Activated CD8-positive, alpha-beta memory T cell treated with anti-CD3 and anti-CD28 coated beads, Interleukin-2, amount 10 ng/mL, durations not matched to agents 7 days and 5 days (primary cell): ENCODE measurements at places on chromosomes 16 and 17. TPM values are rescaled to one million over a fixed set of nuclear protein-coding genes. Genes with fewer than 3 reads are reported as not detected.

GRCh38 chr17:34990921-34991365 is 10.6 kb downstream of the LIG3 start:
- peaks cover 64% of the 10 kb centered on the region for H3K36me3 ChIP-seq
- peak; percentile 56 for DNase-seq
- H3K27ac ChIP-seq, result peak overlapping the region; percentile 97
- H3K27me3 ChIP-seq, result no peaks in the 10 kb centered on the region
- peaks cover 63% of the 10 kb centered on the region for H3K4me1 ChIP-seq

- H3K27ac ChIP-seq, result no peak overlapping the region
- H3K27me3 ChIP-seq, result no peaks in the 10 kb centered on the region
- no peak overlapping the region for H3K4me3 ChIP-seq
- no peak for DNase-seq
Observed at GRCh38 chr16:6751191-6751590, 581.5 kb upstream of the RBFOX1 start.

DNA sequence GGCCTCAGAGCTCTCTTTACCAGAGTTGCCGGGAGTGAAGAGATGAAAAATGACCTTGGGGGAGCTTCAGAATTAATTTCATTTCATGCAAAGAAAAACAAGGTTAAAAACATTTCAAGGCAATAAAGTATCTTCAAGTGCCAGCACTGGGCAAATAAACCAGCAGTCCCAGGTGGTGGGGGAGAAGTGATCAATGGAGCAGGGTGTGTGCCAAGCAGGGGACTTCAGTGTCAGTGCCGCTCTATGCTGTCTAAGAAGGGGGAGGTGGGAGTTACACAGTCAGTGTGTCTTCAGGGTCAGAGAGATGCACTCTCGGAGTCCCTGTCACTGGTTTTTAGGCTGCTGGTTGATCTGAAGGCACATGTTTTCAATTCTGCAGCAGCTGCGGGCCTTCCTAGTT is 57.2 kb upstream of the MGAT5B start:
- DNase-seq, result no peak
- no peaks in the 10 kb centered on the region for H3K36me3 ChIP-seq
- no peak overlapping the region for H3K27ac ChIP-seq
- H3K27me3 ChIP-seq, result no peaks in the 10 kb centered on the region

GRCh38 chr17:37847811-37848331 is 76.3 kb upstream of the TBC1D3K start:
- H3K36me3 ChIP-seq, result peaks cover 3% of the 10 kb centered on the region
- H3K27me3 ChIP-seq, result peaks cover 7% of the 10 kb centered on the region
- DNase-seq, result no peak
- peak overlapping the region; percentile 77 for H3K27ac ChIP-seq

The PERCC1 gene
- not detected for total RNA-seq

The HAGHL gene
- 13.0 TPM for total RNA-seq

GRCh38 chr17:394718-395095 is 42.1 kb upstream of the RPH3AL start:
- H3K27ac ChIP-seq, result no peak overlapping the region
- no peaks in the 10 kb centered on the region for H3K4me1 ChIP-seq
- H3K4me3 ChIP-seq, result no peak overlapping the region
- H3K27me3 ChIP-seq, result no peaks in the 10 kb centered on the region
- no peak for DNase-seq

The PRRT2 gene
- total RNA-seq, result 0.85 TPM

The TP53TG3 gene
- not detected for total RNA-seq

GRCh38 chr16:11428623-11428953 is 83.3 kb downstream of the RMI2 start:
- no peak overlapping the region for H3K27ac ChIP-seq
- H3K4me3 ChIP-seq, result no peak overlapping the region
- H3K27me3 ChIP-seq, result peaks cover 9% of the 10 kb centered on the region
- no peak for DNase-seq
- H3K4me1 ChIP-seq, result no peaks in the 10 kb centered on the region

The TMC7 gene
- total RNA-seq, result not detected

DNA sequence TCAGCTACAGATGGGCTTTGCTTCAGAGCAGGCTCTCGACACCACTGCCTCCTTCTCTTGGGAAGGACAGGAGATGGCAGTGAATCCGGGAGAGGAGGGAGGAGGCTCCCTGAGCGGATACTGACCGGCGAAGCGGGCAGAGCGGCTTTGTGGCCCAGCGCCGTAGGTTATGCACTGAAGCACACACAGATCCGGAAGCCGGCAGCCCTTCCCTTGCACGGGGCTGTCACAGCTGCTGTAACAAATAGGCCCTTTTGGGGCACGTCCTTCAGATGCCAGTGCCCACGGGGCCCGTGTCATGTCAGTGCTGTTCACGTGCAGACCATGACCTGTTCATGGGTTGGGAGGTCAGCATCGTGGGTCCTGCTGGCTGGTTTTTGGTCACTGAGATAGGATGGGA is 144.7 kb upstream of the CHMP6 start:
- H3K36me3 ChIP-seq, result peaks cover 52% of the 10 kb centered on the region
- H3K4me3 ChIP-seq, result peak overlapping the region; percentile 0
- H3K27me3 ChIP-seq, result no peaks in the 10 kb centered on the region

The KRT32 gene
- total RNA-seq, result not detected

DNA sequence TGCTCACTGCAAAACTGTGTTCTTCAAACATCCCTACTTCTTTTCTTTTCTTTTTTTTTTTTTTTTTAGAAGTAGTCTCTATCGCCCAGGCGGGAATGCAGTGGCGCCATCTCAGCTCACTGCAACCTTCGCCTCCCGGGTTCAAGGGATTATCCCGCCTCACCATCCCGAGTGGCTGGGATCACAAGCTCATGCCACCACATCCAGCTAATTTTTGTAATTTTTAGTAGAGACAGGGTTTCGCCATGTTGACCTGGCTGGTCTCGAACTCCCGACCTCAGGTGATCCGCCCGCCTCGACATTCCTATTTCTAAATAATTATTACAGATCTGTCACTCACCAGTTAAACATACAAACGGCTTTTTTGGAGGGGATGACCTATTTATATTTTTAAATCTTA is 1.0 kb upstream of the RNASEK start:
- H3K27ac ChIP-seq, result peak overlapping the region; percentile 98
- no peak for DNase-seq
- peaks cover 21% of the 10 kb centered on the region for H3K36me3 ChIP-seq
- H3K27me3 ChIP-seq, result no peaks in the 10 kb centered on the region

DNA sequence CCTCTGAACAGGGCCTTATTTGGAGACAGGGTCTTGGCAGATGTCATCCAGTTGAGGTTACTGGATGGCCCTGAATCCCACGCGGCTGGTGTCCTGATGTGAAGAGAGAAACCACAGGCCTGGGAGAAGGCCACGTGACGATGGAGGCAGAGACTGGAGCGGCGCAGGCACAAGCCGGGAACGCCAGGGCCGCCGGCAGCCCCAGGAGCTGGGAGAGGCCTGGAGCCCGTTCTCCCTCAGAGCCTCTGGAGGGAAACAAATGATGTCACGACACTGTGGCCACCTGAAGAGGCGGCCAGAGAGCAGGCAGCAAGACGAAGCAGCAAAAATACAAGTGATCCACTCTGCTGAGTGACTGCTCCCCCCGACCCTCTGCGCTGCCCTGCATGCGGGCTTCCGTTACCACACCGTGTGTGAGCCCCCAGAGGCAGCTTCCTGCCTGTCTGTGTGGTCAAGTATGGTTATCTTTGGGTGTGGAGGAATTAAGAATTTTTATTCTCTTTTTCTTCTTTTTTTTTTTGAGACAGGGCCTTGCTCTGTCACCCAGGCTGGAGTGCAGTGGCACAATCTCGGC is 11.6 kb downstream of the CD7 start:
- H3K27me3 ChIP-seq, result peaks cover 3% of the 10 kb centered on the region
- H3K27ac ChIP-seq, result peak overlapping the region; percentile 84
- H3K4me3 ChIP-seq, result no peak overlapping the region
- H3K36me3 ChIP-seq, result no peaks in the 10 kb centered on the region

GRCh38 chr17:41741709-41742108 is 7.3 kb upstream of the HAP1 start:
- no peak for DNase-seq
- no peak overlapping the region for H3K27ac ChIP-seq
- H3K4me3 ChIP-seq, result no peak overlapping the region
- peaks cover 12% of the 10 kb centered on the region for H3K27me3 ChIP-seq
- no peaks in the 10 kb centered on the region for H3K36me3 ChIP-seq

DNA sequence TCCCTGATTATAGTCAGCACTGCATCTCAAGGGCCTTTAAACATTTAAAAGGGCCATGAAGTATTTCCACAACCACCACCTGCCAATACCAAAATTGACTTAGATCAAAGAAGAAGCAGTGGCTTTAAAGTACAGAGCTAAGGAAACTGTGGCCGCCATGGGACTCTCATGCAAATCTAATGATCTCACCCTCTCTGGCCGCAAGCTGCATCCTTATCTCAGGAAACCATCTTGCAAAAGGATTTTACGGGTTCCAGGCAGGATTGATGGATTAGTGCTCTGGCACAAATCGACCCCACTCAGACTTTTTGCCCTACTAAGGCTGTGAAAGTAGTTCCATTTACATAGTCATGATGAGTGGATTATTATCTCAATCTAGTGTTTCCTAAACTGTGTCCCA is 22.6 kb downstream of the CDRT4 start:
- DNase-seq, result no peak
- peaks cover 2% of the 10 kb centered on the region for H3K36me3 ChIP-seq
- no peak overlapping the region for H3K4me3 ChIP-seq

- peaks cover 41% of the 10 kb centered on the region for H3K36me3 ChIP-seq
- H3K27me3 ChIP-seq, result no peaks in the 10 kb centered on the region
- peaks cover 21% of the 10 kb centered on the region for H3K4me1 ChIP-seq
- H3K27ac ChIP-seq, result no peak overlapping the region
- H3K4me3 ChIP-seq, result no peak overlapping the region
Observed at GRCh38 chr16:23629516-23629915, 11.6 kb downstream of the PALB2 start.

GRCh38 chr17:42517516-42517915 is 18.5 kb upstream of the NAGLU start:
- no peaks in the 10 kb centered on the region for H3K4me1 ChIP-seq
- H3K36me3 ChIP-seq, result no peaks in the 10 kb centered on the region
- H3K27me3 ChIP-seq, result peaks cover 31% of the 10 kb centered on the region
- no peak overlapping the region for H3K4me3 ChIP-seq
- peak; percentile 85 for DNase-seq

GRCh38 chr16:22683730-22684573 is 130.0 kb upstream of the HS3ST2 start:
- peaks cover 4% of the 10 kb centered on the region for H3K4me1 ChIP-seq
- H3K4me3 ChIP-seq, result no peak overlapping the region
- peaks cover 3% of the 10 kb centered on the region for H3K27me3 ChIP-seq
- no peak for DNase-seq

The SDR42E1 gene
- 10.3 TPM for total RNA-seq

GRCh38 chr16:23384878-23385277 is 68.1 kb downstream of the COG7 start:
- no peak for DNase-seq
- no peaks in the 10 kb centered on the region for H3K36me3 ChIP-seq
- H3K27ac ChIP-seq, result no peak overlapping the region

GRCh38 chr16:6694636-6695035 is 638.0 kb upstream of the RBFOX1 start:
- H3K4me1 ChIP-seq, result no peaks in the 10 kb centered on the region
- no peaks in the 10 kb centered on the region for H3K36me3 ChIP-seq
- no peak overlapping the region for H3K4me3 ChIP-seq
- no peak for DNase-seq
- no peak overlapping the region for H3K27ac ChIP-seq
